ENCODE measurements at places on chromosomes 3 and 15.

GRCh38 chr3:170410428-170411029 is 8.1 kb upstream of the CLDN11 start:
- no peak for DNase-seq

GRCh38 chr3:177449360-177450006 is 252.2 kb upstream of the TBL1XR1 start:
- no peak for DNase-seq

DNA sequence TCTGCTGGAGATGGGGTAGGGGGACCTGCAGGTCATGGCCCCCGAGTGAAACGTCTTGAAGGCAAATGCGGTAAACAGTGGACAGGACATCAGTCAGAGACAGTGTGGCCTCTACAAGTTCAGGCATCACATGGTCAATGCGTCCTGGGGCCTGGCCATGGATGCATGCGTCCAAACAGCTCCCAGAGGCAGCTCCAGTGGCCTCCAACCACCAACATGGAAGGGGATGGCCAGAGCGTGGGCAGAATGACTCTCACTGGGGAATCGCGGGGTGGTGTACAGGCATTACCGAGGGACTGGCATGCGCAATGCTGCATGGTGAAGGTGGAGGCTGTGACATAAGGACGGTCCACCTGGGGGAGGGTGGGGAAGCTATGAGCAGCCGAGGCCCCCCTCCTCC is 35.6 kb upstream of the IQSEC1 start:
- DNase-seq, result no peak

DNA sequence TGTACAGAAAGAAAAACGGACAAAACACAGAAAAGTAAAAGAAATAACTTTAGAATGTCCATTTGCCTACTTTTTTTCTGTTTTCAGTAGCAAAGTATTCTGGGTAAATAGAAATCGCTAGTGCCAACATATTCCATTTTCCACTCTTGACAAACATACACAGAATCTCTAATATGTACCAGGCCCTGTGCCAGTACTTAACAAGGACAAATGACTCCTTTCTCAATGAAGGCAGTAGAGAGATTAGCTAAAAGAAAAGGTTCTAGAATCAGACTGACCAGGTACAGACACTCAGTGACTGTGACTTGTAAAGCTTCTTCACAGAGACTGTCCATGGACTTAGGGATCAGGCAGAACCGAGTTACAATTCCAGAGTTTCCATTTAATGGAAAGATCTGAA is 165.8 kb upstream of the STAC start:
- no peak for DNase-seq

DNA sequence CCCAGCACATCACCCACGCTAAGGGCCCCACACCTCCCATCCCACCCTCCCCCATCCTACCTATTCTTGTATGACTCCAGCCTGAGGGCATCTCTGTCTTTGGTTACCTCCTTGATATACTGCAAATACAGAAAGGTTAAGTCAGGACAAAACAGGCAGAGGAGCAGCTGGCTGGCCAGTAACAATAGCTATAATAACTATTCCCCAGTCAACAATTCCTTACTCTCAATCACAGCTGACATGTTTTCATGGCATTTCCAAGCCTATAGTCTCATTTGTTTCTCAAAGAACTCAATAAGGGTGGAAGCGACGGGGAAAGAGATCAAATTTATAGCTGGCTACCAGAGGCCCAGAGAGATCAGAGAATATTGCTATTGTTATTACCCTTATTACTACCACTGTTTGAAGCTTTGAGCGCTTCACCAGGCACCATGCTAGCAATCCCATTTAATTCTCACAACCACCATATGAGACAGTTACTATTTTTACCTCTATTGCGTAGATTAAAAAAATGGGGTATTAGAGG is 93.0 kb upstream of the C2CD4B start:
- no peak for DNase-seq
